ENCODE measurements at places on chromosomes 4 and X. TPM values are rescaled to one million over a fixed set of nuclear protein-coding genes. Genes with fewer than 3 reads are reported as not detected.

GRCh38 chr4:94413085-94413840 is 38.5 kb upstream of the PDLIM5 start:
- H3K36me3 ChIP-seq: no peaks in the 10 kb centered on the region
- H3K27ac ChIP-seq: no peak overlapping the region
- peaks cover 9% of the 10 kb centered on the region for H3K4me1 ChIP-seq
- H3K27me3 ChIP-seq: no peaks in the 10 kb centered on the region
- H3K4me3 ChIP-seq: no peak overlapping the region

- no peak overlapping the region for H3K27ac ChIP-seq
- peaks cover 6% of the 10 kb centered on the region for H3K4me1 ChIP-seq
- H3K27me3 ChIP-seq: no peaks in the 10 kb centered on the region
- DNase-seq: no peak
These were observed 327.1 kb upstream of the GIMD1 start for GRCh38 chr4:106695501-106696262.

Gene GLOD5
- polyA plus RNA-seq: not detected

Gene SPON2
- 0.60 TPM for polyA plus RNA-seq

Gene ALB
- polyA plus RNA-seq: not detected

- no peaks in the 10 kb centered on the region for H3K36me3 ChIP-seq
- peaks cover 7% of the 10 kb centered on the region for H3K4me1 ChIP-seq
- DNase-seq: no peak
- no peak overlapping the region for H3K4me3 ChIP-seq
- peaks cover 33% of the 10 kb centered on the region for H3K27me3 ChIP-seq
- no peak overlapping the region for H3K27ac ChIP-seq
These were observed 95.2 kb upstream of the LNX1 start for GRCh38 chr4:53686521-53686920.

GRCh38 chrX:49312176-49312575 is 8.7 kb downstream of the GAGE10 start:
- H3K27ac ChIP-seq: no peak overlapping the region
- peaks cover 11% of the 10 kb centered on the region for H3K4me1 ChIP-seq
- H3K27me3 ChIP-seq: no peaks in the 10 kb centered on the region
- H3K4me3 ChIP-seq: no peak overlapping the region

DNA sequence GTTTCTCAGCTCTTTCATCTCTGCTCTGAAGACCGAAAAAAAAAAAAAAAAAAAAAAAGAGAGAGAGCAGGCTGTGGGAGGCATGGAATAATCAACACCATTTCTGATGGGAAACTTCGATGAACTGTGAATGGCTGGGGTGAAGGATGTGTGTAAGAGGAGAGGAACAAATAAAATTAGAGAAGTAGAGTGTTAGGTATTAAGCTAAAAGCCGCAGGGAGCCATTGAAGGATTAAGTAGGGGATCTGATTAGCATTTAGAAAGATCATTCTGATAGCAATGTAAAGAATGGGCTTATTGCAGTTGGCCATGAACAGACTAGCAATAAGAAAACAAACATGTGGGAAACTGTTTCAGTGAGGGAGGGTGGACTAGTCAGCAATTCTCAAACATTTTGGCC is 33.6 kb upstream of the JADE1 start:
- no peak overlapping the region for H3K4me3 ChIP-seq
- no peaks in the 10 kb centered on the region for H3K27me3 ChIP-seq
- H3K4me1 ChIP-seq: no peaks in the 10 kb centered on the region
- H3K36me3 ChIP-seq: no peaks in the 10 kb centered on the region
- H3K27ac ChIP-seq: no peak overlapping the region

DNA sequence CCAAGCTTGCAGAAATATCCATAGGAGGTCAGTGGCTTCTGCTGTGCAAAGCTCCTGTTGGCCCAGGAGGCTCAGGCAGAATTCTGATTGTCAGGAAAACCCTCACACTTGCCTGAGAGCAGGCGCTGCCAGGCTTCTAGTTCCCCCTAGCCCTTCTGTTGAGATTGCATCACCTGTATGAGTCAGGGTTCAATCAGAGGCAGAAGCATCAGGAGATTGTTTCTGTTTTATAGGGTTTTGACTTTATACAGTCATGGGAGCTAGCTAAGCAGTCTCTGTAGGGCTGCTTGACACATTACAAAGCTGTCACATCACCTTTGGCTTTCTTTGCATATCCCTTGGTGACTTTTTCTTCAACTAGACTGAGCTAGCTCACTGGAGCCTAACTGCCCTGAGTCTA is 27.8 kb downstream of the DIPK2B start:
- peak; percentile 38 for DNase-seq
- H3K36me3 ChIP-seq: no peaks in the 10 kb centered on the region
- H3K27ac ChIP-seq: no peak overlapping the region

DNA sequence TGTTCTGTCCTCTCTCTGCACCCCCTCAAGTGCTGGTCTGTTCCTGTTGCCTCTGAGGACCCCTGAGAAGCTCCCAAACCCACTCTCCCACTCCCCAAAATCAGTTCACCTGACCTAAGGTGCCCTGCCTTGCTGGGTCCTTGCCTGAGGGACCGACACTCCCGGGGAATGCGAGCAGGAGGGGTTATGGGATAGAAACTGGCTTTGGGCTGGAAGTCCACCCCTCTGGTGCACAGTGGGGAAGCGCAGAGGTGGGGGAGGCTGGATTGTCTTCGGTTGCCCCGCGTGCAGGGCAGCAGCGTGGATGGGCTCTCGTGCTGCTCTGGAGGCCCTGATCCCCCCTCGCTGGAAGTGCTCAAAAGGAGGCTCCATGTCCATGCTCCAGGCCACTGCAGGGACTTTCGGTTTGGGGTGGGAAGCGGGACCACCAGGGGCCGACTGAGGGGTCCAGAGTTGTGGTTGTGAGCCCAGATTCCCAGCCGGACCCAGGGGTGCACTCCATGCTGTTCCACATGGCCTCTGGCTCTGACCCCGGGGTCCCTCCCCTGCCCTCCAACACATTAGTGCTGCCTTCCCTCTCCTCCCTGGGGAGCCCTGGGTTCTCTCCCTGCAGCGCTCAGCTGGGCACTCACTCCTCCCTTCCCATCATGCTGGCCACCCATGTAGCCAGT is 7.6 kb downstream of the SORCS2 start:
- H3K36me3 ChIP-seq: no peaks in the 10 kb centered on the region
- H3K27ac ChIP-seq: no peak overlapping the region
- no peak overlapping the region for H3K4me3 ChIP-seq
- peaks cover 5% of the 10 kb centered on the region for H3K4me1 ChIP-seq

Gene CFAP99
- polyA plus RNA-seq: not detected

- H3K27me3 ChIP-seq: no peaks in the 10 kb centered on the region
- peak overlapping the region; percentile 58 for H3K4me3 ChIP-seq
These were observed 1.4 kb downstream of the SLC16A2 start for GRCh38 chrX:74422576-74423288.

DNA sequence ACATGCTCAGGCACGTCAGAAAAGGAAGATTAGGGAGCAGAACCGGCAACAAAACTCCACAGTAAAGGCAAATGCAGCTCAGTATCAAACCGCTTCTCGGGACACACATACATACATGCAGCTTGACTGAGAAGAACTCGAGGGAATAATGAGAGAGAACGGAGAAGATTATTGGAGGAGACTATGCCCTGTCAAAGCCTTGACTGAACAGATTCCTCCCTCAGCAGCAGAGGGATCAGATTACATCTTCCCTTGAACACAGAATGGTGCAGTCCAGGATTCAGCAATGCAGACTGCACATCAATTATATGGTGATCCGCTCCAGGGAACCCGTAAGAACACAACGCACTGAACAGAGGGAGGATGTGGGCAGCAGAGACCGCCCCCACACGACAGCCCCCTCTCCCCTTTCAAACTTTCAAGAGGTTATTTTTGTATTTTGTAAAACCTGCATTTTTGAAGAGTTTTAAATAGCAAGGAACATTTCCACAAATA is 183.2 kb downstream of the FBXW7 start:
- H3K4me1 ChIP-seq: peaks cover 26% of the 10 kb centered on the region
- no peaks in the 10 kb centered on the region for H3K27me3 ChIP-seq
- peak overlapping the region; percentile 66 for H3K4me3 ChIP-seq
- H3K36me3 ChIP-seq: no peaks in the 10 kb centered on the region
- peak; percentile 49 for DNase-seq

DNA sequence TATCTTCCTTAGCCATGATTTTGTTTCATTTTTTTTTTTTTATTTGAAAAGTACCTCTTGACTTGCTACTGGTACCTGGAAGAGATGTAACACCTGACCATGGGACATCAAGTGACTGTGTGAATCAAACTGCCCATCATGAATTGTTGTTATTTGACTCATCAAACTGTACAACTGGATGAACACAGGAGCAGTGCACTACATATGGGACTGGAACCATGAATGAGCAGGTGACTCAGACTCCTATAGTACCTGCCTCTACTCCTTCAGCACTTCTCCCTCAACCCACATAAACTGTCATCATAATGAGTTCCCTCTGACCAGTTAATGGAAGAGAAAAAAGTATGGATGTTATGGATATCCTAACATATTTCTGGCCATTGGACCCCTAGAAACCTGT is 15.9 kb upstream of the UBE2D3 start:
- H3K27me3 ChIP-seq: no peaks in the 10 kb centered on the region
- no peak overlapping the region for H3K4me3 ChIP-seq
- H3K4me1 ChIP-seq: no peaks in the 10 kb centered on the region
- DNase-seq: no peak
- no peak overlapping the region for H3K27ac ChIP-seq
- no peaks in the 10 kb centered on the region for H3K36me3 ChIP-seq

Gene VSIG4
- polyA plus RNA-seq: not detected

GRCh38 chr4:24141836-24142235 is 252.0 kb upstream of the PPARGC1A start:
- no peak overlapping the region for H3K4me3 ChIP-seq
- H3K27me3 ChIP-seq: no peaks in the 10 kb centered on the region
- H3K4me1 ChIP-seq: no peaks in the 10 kb centered on the region
- no peak for DNase-seq
- H3K27ac ChIP-seq: no peak overlapping the region

Gene SORCS2
- polyA plus RNA-seq: 0.01 TPM

DNA sequence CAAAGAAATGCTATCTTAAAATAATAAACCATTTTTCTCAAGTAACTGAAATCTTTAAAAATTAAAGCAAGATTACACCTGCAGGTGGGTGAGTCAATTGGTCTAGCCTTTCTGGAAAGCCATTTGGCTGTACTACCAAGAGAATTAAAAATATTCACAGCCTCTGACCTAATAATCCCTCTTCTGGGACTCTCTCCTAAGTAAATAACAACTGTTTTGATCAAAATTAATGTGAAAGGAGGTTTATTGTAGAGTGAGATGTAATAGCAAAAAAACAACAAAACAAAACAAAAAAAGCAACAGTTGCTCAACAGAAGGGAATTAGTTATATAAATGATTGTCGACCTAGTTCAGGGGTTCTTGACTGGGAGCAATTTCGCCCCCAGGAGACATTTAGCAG is 89.0 kb downstream of the GEMIN8 start:
- H3K27me3 ChIP-seq: peaks cover 43% of the 10 kb centered on the region
- H3K4me1 ChIP-seq: no peaks in the 10 kb centered on the region
- no peak overlapping the region for H3K4me3 ChIP-seq
- DNase-seq: no peak

DNA sequence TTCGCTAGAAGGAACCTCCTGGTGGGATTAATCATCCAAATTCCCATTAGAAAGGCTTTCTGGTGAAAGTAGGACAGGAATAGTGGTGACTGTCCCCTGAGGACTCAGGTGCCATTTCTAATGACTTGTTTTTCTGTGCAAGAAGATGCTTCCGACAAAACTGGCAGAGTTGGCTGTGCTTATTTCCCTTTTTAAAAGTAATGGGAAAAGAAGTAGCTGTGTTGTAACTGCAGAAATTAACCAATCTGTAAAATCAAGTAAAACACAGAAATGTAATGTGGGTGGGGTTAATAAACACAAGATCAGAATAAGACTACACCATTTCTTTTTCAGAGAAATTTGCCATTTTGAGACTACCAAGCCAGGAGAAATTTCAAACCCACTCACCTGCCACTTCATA is 55.0 kb upstream of the FAM9B start:
- no peaks in the 10 kb centered on the region for H3K4me1 ChIP-seq
- no peak overlapping the region for H3K27ac ChIP-seq
- peaks cover 5% of the 10 kb centered on the region for H3K27me3 ChIP-seq
- H3K36me3 ChIP-seq: no peaks in the 10 kb centered on the region
- no peak for DNase-seq

DNA sequence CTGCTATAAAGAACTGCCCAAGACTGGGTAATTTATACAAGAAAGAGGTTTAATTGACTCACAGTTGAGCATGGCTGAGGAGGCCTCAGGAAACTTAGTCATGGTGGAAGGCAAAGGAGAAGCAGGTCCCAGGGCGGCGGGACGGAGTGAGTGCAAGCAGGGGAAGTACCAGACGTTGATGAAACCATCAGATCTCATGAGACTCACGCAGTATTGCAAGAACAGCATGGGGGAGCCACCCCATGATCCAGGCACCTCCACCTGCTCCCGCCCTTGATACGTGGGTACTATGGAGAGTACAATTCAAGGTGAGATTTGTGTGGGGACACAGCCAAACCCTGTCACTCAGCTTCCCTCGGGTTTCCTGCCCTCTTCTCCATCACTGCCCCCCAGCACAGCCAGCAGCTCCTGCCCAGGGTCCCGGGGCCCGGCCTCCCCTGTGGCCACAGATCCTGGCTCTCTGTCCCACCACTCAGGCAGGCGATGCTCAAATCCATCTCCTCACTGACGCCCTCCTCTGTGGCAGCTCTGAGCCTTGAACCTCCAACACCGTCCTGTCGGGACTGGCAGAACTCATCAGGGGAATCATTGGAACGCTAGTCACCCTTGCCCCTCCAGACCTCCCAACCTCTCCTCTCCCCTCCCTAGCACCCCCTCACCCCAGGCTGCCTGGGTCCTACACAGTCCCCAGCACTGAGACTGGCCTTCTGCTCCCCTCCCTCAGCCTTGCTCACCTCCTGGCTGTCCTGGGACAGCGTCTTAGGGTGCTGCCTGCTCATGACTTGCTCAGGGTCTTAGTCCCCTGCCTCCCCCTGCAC is 37.6 kb downstream of the FGFRL1 start:
- DNase-seq: no peak
- H3K36me3 ChIP-seq: no peaks in the 10 kb centered on the region
- no peak overlapping the region for H3K27ac ChIP-seq
- peaks cover 65% of the 10 kb centered on the region for H3K27me3 ChIP-seq

DNA sequence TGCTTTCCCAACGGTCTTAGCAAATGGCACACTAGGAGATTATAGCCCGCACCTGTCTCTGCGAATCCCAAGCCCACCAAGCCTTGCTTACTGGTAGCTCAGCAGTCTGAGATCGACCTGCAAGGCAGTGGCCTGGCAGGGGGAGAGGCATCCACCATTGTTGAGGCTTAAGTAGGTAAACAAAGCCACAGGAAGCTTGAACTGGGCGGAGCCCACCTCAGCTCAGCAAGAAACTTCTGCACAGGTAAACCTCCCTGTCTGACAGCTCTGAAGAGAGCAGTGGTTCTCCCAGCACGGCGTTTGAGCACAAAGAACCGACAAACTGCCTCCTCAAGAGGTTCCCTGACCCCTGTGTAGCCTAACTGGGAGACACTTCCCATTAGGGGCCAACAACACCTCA is 42.8 kb downstream of the BRWD3 start:
- no peak overlapping the region for H3K27ac ChIP-seq
- no peak for DNase-seq
- H3K36me3 ChIP-seq: no peaks in the 10 kb centered on the region
- H3K4me3 ChIP-seq: no peak overlapping the region
- H3K4me1 ChIP-seq: peaks cover 4% of the 10 kb centered on the region

Gene SOX3
- polyA plus RNA-seq: not detected
